ENCODE measurements at places on chromosomes 11 and 22.

DNA sequence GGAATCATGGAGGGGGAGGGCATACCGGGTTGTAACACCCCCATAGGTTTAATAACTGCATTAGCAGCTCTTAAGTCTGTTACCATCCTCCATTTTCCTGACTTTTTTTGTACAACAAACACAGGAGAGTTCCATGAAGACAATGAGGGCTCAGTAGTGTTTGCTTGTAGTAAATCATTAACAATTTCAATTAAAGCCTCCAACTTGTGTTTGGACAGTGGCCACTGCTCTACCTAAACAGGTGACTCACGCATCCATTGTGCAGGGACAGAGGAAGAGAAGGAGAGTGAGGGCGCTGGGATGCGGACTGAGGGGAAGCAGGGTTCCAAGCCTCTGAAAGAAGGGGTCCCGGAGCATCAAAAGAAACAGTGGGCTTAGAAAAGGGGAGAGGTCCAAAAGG, 21.3 kb upstream of the MTNR1B start:
- no peak for DNase-seq

GRCh38 chr11:121534131-121535093, 81.6 kb upstream of the SORL1-AS1 start:
- no peak for DNase-seq

GRCh38 chr11:46942172-46942571, 5.6 kb downstream of the CSTPP1 start:
- no peak for DNase-seq

DNA sequence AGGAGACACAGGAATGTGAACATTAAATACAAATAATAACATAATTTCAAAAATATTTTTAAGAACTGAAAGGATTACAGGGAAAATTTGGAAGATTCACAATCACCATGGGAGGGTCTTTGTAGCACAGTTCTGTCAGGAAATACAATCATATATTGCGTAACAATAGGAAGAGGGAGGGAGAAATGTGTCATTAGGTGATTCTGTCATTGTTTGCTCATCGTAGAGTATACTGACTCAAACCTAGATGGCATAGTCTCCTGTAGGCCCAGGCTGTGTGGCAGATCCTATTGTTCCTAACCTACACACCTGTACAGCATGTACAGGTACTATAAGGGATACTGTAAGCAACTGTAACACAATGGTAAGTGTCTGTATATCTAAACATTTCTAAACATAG, 330.4 kb downstream of the BRD1 start:
- no peak for DNase-seq

DNA sequence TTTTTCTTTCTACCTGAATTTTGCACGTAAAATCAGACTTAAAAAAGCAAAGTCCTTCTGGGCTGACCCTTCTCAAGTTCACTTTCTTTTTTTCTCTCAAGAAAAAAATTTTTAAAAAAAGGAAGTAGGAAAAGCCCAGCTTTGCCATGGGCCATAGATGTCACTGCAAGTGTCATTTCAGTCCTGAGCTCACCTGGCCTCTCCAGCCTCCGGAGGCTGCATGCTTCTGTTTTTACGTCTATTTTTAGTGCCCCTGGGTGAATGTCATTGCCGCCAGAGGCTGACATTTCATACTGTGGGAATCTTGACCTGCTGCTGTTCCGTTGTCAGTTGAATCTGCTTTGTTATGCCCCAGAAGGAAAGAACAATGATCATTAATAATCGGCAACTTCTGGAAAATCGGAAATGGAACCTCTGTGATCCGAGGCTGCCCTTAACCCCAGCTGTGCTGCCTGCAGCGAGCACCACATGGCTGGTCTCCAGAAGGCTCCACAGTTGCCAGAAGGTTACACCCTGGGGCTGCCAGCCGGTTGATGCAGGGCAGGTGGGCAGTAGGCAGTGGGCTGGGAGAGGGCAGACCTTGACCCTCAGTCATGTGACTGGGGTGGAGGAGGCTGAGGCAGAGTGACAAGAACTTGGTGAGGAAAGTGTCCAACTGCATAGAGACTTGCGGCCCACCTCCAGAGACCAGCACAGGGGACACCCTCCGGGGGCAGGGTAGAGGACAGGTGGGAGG, 16.7 kb upstream of the MYEOV start:
- DNase-seq, result no peak

GRCh38 chr11:69467646-69468045, 13.8 kb upstream of the LINC01488 start:
- DNase-seq, result no peak

DNA sequence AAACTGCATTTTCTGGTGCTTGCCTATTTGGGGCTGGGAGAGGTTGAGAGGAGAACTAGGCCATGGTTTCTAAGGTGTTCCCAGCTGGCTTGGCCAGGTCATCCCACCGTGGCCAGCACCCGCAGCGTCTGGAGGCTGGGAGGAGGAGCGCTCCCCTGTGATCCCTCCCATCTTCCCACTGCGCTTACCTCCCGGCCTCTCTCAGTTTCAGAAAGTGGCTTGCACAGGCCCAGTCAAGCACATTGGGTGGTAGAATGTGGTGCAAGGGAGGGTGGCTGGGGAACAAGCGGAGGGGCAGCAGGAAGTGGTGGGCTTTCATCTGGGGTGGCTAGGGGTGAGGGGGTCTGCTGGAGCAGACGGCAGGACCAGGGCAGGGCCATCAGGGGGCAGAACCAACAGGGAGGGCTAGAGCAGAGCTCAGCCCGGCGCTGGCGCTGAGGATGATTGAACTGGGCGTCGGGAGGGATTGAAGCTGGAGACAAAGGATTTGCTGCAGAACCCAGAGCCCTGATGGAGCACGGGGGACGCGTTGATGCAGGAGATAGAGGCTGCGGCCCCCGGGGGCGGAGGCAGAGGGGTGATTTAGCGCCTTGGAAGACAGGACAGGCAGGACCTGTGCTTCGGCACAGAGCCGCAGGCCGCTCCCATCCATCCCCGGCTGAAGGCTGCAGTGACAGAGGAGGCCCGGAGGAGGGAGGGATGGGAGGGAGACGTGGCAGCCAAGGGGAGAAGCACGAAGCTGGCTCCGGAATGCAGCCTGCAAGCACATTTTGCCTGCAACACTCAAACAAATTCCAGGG, 76.0 kb downstream of the TRIM29 start:
- DNase-seq, result no peak

DNA sequence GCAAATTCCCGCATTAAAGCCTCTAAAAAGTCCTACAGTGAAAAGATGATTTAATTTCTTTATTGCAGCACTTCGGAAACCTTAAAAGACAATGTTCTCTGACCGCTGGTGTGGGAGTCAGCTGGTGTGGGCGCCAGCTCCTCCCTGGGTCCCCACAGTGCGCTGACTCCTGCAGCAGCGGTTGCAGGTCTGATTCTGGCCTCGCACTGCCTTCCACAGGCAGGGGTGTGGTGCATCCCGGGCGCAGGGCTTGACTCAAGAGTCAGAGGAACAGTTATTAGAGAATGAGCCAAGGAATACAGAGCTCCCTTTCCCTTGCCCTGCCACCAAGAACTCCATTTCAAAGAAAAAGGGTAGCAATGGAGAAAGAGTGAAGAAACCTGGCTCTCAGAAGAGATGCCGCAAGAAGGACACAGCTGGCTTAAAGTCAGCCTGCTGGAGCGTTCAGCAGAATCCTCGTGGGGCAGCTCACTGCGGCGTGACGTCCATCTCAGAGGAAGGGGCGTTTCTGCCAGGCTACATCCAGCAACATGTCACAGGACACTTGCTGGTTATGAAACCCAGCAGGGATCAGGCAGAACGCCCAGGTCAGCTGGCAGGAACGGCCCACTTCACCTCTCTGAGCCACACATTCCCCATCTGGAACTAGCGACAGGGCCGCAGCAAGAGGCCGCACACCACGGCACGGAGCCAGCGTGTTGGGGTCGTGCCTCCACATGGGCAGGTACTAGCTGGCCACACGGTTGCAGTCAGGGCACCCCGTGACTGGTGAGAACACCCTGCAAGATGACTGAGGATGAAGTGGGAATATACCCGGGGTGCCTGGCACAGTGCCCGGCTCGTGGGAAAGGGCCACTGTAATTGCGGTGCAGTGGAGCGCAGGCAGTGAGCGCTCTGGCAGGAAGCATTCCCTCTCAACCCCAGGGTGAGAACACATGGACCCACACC, 18.1 kb upstream of the EFCAB6 start:
- DNase-seq, result no peak

DNA sequence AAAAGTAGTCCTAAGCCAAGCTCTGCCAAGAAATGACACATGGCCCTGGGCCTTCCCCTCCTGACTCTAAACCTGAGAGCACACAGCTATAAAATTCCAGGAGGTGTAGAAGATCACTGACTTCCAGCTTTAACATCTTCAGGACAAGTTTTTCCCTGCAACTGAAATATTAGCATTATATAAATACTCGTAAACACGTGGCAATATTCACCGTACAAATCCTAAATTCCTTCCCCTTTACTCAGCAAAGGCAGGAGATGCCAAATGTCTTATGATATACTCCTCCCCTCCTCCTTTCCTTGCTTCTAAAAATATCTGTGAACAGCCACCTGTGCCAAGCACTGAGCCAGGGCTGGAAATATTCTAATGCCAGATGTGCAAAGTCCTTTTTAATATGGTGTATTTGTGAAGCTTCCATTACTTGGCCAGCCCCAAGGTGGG, 194.0 kb downstream of the LARGE1 start:
- no peak for DNase-seq

DNA sequence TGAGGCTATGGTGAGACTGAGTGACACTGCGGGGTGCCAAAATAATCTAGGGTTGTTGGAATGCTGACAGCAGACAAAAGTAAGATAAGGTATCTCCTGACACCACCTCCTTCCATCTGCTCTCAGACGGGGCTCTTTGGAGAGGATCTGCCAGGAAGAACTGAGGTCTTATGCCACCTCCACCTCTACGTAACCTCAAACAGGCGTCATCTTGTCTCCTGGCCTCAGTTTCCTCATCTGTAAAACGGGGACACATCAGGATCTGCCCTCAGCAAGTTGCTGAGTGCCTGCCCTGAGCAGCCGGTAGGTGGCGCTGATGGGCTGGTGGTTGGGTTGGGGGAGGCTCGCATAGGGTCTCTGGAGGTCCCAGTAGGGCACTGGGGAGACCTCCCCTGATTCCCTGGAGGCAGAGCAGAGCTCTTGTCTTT, 1.7 kb upstream of the MYEOV start:
- peak; percentile 31 for DNase-seq

GRCh38 chr11:90774727-90775566, 552.1 kb upstream of the CHORDC1 start:
- DNase-seq, result no peak

GRCh38 chr11:125842321-125842948, 9.3 kb downstream of the PATE4 start:
- DNase-seq, result no peak

DNA sequence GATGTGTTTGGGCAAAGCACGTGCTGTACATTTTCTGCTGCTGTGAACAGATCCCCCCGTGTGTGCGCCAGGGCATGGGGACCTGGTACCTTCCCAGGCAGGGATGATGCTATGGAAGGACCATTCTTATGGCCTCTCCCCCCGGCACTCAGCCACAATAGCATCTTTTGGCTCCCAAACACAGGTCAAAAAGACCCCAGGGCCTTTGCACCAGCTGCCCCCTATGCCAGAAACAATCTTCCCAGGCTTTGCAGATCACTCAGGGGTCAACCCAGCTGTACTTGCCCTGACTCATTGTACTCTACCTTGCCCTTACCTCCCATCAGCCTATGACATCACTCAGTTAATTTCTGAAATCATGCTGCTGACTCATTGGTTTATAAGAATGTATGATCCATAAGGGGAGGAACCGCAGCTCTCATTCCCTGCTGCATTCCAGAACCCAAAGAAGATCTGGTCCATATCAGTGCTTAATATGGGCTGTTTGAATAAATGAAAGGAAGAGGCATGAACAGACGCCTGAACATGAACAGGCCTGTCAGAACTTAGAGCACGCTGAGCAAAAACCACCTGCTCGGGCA, 100.7 kb downstream of the CELSR1 start:
- DNase-seq, result no peak

DNA sequence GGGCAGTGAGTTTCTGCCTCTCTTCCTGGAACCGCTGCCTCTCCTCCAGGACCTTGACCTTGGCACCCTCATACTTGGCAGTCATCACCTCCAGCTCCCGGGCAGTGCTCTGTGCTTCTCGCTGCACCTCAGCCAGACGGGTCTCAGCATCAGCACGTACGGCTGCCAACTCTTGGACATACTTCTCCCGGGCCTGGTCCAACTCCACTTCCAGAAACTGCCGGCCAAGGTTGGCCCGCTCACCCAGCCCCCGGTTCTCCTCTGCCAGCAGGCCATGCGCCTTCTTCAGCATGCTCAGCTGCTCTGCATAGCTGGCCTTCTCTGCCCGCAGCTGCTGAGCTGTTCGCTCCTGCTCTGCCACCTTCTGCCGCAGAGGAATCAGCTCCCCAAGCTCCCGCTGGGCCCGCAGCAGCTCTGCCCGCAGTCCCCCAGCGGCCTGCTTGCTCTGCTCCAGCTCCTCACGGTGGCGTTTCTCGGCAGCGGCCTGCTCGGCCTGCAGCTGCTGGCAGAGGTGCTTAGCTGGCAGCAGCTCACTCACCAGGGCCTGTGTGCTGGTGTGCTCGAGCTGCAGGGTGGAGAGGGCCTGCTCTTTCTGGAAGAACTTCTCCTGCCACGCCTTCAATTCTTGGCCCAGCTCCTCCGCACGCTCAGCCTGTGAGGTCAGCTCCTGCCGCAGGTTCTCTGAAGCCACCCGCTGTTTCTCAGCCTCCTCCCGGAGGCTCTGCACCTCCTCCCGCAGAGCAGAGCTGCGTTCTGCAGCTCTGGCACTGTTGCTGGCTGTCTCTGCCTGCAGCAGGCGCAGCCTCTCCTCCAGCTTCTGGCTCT, 14.4 kb downstream of the IL18BP start:
- DNase-seq, result no peak

DNA sequence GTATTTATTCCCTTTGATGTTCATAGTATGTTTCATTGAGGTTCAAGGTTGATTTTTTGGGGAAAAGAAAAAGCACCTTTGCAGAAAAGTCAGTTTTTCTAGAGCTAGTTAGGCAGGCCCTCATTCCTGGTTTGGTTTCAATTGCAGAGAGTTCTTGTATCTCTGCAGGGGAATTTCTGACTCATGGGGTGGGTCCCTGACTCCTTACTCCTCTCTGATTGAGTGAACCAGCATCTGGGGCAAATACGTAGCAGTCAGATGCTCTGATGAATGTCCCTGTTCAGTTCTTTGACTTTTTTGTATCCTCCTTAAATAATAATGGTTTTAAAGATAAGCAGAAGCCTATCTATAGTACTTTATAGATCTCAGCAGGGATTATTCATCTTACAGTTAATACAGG, 7.7 kb upstream of the NCR3LG1 start:
- no peak for DNase-seq

DNA sequence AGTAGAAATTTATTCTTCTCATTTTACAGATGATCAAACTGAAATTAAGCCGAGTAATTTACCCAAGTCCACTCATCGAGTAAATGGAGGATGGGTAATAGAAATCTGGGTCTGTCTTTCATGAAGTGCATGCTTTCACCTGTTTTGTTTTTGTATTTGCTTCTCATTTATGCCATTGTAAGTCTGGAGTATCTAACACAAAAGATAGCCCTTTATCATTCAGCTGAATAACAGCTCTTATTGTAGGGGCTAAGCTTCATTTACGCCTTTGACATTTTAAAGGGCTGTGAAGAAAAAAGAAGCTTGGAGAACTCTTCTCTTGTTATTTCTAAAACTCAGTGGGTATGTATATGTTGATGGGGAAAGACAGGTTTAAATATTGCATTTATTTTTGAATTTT, 1196.2 kb upstream of the TENM4 start:
- no peak for DNase-seq

- DNase-seq, result no peak
These were observed 21.1 kb upstream of the UPK3A start for GRCh38 chr22:45263463-45264269.
